ENCODE measurements at places on chromosomes 5 and 9. TPM values are rescaled to one million over a fixed set of nuclear protein-coding genes. Genes with fewer than 3 reads are reported as not detected.

Gene INSL6
- total RNA-seq: not detected

Gene KCNV2
- total RNA-seq: not detected

Gene FRMPD1
- total RNA-seq: not detected

- DNase-seq: peak; percentile 62
Measured at GRCh38 chr5:72848474-72849428, 32.3 kb downstream of the TNPO1 start.

- no peak for DNase-seq
Measured at GRCh38 chr9:104088416-104088815, 5.7 kb upstream of the SMC2 start.

GRCh38 chr5:61779743-61780142 is 447.7 kb downstream of the ZSWIM6 start:
- DNase-seq: no peak

- DNase-seq: no peak
Measured at GRCh38 chr9:108103046-108103693, 613.6 kb upstream of the KLF4 start.

DNA sequence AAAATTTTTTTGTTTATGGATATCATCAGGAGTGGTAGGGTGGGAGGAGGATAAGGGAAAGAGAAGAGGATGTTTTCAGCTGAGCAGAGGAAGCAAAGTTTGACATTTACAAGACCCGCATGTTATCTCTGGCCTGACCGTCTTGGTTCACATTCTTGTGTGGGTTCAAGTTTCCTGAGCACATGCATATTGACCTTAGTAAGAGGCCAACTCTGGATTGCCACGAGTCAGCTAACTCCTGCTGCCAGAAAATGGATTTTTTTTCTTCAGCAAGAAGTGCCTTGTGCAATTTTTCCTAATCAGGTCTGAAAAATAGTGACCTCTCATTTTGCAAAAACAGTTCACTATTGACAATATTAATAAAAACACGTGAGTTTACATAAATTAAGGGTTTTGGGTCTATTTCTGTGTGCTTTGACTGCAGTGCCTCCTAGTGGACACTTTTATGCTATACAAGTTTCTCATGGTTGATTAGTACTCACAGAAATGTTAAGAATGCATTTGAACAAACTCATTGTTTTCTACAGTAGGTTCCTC is 27.1 kb upstream of the BASP1 start:
- DNase-seq: peak; percentile 37

- no peak for DNase-seq
Measured at GRCh38 chr9:126016579-126017290, 269.6 kb downstream of the PBX3 start.

DNA sequence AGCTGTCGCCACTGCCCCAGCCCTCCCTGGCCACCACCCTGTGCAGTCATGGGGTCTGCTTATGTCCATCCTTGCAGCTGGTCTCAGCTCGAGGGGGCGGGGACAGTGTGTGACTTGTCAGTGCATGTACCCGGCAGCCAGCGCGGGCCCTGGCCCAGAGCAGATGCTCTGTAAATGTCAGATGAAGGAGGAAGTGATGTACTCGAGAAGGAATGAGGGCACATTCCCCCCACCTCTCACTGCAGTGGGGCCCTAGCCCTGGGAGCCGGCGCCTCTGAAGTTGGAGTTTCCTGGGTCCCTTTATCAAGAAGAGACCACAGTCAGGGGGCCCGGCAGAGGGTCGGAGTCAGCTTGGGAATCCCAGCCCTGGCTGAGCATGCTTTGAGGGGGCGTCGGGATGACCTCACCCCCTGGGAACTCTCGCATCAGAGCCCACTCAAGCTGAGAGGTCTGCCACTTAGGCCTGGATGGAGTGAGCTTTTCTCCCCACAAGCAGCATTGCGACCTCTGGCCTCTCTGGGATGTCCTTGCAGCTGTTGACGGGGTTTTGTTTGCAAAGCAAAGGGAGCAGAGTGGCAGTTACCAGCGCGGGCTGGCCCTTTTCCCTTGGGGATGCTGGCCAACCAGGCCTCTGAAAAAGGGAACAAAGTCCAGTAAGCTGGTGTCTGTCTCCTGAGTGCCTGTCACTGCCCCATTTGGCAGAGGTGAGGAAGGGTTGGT is 19.0 kb downstream of the NEURL1B start:
- peak; percentile 84 for DNase-seq

- DNase-seq: no peak
Measured at GRCh38 chr5:6615034-6615815, 17.6 kb downstream of the NSUN2 start.

DNA sequence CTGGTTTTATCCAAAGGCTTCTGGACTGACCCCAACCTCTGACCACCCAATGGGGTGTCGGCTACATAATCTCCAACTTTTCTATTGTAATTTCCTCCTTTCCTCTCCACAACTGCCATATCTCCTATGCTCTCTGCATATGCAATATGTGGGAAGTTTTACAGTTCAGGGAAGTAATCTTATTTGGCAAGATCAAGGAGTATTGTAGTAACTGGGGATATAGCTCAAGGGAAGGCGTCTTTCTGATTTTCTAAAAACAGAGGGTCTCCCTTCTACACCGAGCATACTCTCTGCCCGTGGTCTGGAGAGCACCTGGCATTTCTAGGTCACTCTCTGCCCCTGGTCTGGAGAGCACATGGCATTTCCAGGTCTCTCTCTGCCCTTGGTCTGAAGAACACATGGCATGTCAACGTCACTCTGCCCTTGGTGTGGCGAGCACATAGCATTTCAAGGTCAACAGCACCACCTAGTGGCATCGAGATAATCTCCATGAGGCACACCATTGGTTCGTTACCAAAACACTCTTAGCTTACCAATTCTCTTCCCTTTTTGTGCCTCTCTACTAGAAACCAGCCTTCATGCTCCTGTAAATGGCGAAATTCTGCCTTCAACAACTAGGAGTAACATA is 616.4 kb upstream of the NUDT12 start:
- peak; percentile 74 for DNase-seq

GRCh38 chr9:18018221-18018620 is 439.4 kb downstream of the SH3GL2 start:
- no peak for DNase-seq

DNA sequence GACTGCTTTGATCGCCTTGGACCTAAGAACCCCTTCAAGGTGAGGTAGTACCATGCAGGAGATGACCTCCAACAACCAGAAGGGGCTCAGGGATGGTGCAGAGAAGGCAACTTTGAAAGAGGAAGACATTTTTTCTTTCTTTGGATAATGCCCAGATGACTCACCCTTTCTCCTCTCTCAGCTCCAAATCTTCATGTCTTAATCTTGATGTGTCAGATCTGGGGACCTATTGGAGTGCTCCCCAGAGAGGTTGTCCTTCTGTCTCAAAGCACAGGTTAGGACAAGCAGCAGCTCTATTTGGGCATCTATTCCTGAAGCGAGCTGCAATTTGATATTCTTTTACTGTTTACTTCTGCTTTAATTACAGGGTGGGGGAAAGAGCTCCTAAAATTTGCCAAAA is 229.9 kb upstream of the MAP3K1 start:
- no peak for DNase-seq

Data from adrenal gland (tissue), 19 donors.